ENCODE measurements at places on chromosomes 1 and 21.

DNA sequence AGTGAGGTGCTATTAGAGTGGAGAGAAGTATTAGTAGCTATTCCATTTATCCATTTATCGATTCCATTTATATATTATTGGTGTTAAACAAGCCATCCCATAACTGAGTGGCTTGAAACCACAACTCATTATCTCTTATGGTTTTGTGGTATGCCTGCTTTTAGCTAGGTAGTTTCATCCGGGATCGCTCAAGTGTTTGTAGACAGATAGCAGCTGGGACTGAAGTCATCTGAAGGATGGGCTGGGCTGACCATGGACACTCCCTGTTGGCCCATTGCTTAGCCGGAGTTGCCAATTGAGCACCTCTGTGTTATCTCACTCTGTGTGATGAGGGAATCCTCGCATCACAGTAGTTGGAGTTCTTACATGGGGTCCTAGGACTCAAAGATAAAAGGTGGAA lies 622.5 kb downstream of the PLA2G4A start:
- no peak for DNase-seq

GRCh38 chr1:174800216-174800851 lies 199.4 kb upstream of the CACYBP start:
- DNase-seq: no peak

GRCh38 chr1:234246638-234247116 lies 126.6 kb upstream of the COA6 start:
- DNase-seq: no peak

- no peak for DNase-seq
Measured at GRCh38 chr1:176205332-176205914, 1.7 kb downstream of the COP1 start.
